Esophagus mucosa (tissue), 1 donor: ENCODE measurements at places on chromosomes 2 and 18.
A peak's percentile ranks its signal among the peaks of the same experiment; 100 is the strongest.

DNA sequence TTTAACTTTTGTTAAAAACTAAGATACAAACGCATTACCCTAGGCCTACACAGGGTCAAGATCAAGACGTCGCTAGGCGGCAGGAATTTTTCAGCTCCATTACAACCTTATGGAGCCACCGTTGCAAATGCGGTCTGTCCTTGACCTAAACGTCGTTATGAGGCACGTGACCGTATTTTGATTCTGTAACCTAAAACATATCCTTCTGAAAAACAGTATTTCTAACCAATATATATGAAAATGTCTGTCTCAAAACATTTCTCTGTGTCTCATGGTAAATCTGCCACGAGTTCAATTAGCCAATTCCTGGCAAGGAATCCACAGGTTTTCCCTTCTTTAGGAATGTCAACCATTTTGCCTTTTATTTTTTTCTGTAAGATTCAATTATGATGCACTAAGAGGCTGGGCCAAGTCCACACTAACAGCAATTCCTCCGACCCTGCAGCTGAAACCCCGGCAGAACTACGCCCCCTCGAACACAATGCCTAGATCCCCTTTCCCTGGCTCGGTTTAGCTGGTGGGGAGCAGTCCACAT is 1.7 kb downstream of the RTN4 start:
- ATAC-seq: no peak

- no peak for ATAC-seq
These were observed 46.0 kb downstream of the CAVIN2 start for GRCh38 chr2:191800874-191801273.

DNA sequence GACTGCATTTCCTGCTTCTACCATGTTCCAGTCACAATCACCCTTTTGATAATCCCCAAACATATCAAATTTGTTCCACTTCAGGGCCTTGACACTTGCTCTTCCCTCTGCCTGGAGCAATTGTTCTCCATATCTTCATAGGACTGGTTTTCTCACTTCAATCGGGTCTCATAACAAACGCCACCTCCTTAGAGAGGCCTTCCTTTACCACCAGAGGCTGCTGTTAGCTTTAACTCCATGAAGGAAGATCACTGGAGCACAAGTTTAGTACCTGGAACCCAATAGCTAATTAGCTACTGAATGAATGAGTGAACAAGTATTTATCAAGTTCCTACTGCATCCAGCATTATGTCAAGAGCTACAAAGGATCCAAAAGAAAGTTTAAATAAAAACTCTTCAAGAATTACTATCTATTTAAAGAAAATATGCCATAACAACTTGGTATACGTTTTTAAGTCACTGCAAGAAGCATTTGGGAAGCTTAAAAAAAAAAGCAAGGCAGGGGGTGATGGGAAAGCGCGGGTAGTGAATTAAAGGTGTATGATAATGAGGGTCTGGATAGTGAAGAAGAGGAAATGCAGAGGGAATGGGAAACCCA is 58.8 kb downstream of the BAZ2B start:
- ATAC-seq: peak; percentile 57

GRCh38 chr2:173669271-173669853 is 295.8 kb downstream of the SP3 start:
- peak; percentile 53 for ATAC-seq

- ATAC-seq: no peak
These were observed 1977.7 kb upstream of the LRRTM1 start for GRCh38 chr2:82282111-82282882.

DNA sequence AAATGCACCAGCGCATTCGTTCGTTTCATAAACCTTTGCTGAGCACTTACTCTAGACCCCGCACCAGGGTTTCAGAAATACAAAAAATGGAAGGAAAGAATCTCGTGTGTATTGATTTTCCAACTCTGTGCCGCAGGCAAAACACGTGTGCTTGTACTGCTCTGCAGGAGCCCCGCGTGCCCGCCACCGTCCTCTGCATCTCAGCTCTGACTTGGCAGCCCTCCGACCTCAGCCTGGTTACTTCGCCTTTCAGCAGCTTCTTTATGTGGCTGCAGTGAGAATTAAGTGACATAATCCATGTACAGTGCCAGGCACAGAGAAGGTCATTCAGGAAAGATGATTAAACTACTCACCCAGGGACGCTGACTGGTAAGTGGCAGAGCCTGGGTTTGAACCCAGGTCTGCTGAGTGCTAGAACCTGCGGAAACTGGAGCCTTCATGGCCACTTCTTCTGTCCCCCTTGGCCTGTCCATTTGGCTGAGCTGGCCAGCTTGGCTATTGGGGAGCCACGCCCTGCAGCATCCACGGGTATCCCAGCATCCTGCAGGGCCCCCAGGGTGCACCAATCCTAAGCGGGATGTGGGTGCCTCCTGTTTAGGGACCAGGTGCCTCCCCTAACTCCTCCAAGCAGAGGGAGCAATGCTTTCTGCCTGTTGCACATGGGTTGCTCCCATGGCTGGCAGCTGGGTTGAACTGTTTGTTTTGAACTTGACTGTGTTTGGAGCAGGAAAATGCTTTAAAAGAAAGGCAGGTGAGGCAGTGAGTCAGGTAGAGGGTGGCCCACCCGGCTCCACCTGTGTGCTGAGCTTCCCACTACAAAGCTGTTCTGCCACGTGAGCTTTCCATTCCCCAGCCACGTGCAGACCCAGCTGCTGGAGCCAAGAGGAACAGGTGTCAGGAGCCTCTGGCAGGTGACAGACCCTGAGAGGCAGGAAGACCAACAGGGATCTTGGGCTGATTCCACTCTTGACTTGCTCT is 34.3 kb downstream of the INHBB start:
- ATAC-seq: no peak
